ENCODE measurements at places on chromosomes 6 and 20. TPM values are rescaled to one million over a fixed set of nuclear protein-coding genes. Genes with fewer than 3 reads are reported as not detected.

- no peak for DNase-seq
- H3K27me3 ChIP-seq: no peaks in the 10 kb centered on the region
- H3K4me3 ChIP-seq: no peak overlapping the region
- peaks cover 6% of the 10 kb centered on the region for H3K36me3 ChIP-seq
- peaks cover 10% of the 10 kb centered on the region for H3K4me1 ChIP-seq
- no peak overlapping the region for H3K27ac ChIP-seq
Measured at GRCh38 chr6:108690326-108691049, 129.8 kb downstream of the FOXO3 start.

DNA sequence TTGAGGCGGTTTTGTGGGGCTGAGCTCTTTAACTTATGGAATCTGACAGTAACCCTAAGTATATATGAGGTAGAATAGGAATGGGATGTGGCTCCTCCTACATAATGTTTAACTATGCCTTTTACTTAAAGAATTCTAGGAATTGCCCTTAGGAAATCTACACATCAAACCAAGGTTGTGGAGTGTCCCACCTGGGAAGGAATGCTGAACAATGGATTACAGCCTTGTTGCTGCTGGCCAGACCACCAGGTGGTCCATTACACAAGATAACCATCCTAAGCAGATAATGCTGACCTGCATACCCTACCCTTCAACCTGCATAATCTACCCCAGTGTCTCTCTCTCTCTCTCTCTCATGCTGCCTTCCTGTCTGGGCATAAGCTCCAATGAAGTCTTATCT, 35.0 kb upstream of the SLC22A16 start:
- H3K27me3 ChIP-seq: peaks cover 16% of the 10 kb centered on the region
- no peak overlapping the region for H3K4me3 ChIP-seq
- H3K4me1 ChIP-seq: no peaks in the 10 kb centered on the region

- peaks cover under 1% of the 10 kb centered on the region for H3K27me3 ChIP-seq
- no peak overlapping the region for H3K4me3 ChIP-seq
- no peaks in the 10 kb centered on the region for H3K4me1 ChIP-seq
- no peak overlapping the region for H3K27ac ChIP-seq
- no peak for DNase-seq
Measured at GRCh38 chr6:56430629-56431600, 183.5 kb upstream of the COL21A1 start.

DNA sequence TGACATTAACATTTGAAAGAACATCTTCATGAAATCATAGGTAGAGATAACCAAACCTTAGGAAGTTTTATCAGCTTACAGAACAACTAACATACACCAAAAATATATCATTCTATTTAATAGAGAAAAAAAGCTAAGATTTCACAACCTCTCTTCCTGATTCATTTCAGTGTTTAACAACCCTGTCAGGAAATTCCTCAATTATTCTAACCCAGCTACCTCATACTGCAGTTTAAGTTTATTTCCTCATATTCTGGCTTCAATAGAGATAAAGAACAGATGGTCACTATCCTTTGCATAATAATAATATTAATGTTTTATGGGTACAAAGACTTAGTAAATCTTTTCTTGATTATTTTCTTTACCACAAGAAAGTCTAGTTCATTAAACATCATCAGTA, 112.9 kb upstream of the HSF2 start:
- H3K36me3 ChIP-seq: no peaks in the 10 kb centered on the region
- H3K27me3 ChIP-seq: peaks cover 2% of the 10 kb centered on the region
- no peak overlapping the region for H3K4me3 ChIP-seq
- no peak overlapping the region for H3K27ac ChIP-seq
- DNase-seq: no peak

DNA sequence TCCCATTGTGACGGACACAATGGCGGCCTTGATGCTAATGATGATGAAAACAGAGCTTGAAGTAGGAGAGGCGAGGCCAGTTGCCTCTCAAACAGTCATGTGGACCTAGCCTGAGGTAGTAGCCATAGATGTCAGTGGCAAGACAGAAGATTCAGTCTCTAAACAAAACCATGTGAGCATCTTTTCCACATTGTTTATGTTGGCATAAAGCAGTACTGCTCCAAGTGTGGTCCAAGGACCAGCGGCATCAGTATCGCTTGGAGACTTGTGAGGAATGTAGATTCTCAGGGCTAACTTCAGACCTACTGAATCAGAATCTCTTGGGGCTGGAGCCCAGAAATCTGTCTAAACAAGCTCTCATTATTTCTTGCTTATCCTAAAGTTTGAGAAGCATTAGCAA, 312.8 kb upstream of the JAG1 start:
- H3K4me1 ChIP-seq: no peaks in the 10 kb centered on the region
- H3K36me3 ChIP-seq: no peaks in the 10 kb centered on the region
- H3K27ac ChIP-seq: no peak overlapping the region

GRCh38 chr6:4510906-4511640, 265.1 kb upstream of the CDYL start:
- no peaks in the 10 kb centered on the region for H3K4me1 ChIP-seq
- no peak overlapping the region for H3K4me3 ChIP-seq
- no peaks in the 10 kb centered on the region for H3K36me3 ChIP-seq
- no peak overlapping the region for H3K27ac ChIP-seq

GRCh38 chr6:159935065-159935464, 33.8 kb upstream of the IGF2R start:
- no peaks in the 10 kb centered on the region for H3K36me3 ChIP-seq
- no peak overlapping the region for H3K27ac ChIP-seq
- H3K4me1 ChIP-seq: peaks cover 10% of the 10 kb centered on the region

The SPAG4 gene
- total RNA-seq: 3.8 TPM

The PPARD gene
- total RNA-seq: 43.0 TPM

- DNase-seq: no peak
- no peak overlapping the region for H3K27ac ChIP-seq
- H3K36me3 ChIP-seq: peaks cover 2% of the 10 kb centered on the region
- peaks cover 41% of the 10 kb centered on the region for H3K27me3 ChIP-seq
- H3K4me1 ChIP-seq: no peaks in the 10 kb centered on the region
- H3K4me3 ChIP-seq: no peak overlapping the region
Measured at GRCh38 chr6:28468056-28468455, 24.8 kb upstream of the ZSCAN23 start.

The TMEM217 gene
- total RNA-seq: 2.0 TPM
